ENCODE measurements at places on chromosomes 12 and 14.

DNA sequence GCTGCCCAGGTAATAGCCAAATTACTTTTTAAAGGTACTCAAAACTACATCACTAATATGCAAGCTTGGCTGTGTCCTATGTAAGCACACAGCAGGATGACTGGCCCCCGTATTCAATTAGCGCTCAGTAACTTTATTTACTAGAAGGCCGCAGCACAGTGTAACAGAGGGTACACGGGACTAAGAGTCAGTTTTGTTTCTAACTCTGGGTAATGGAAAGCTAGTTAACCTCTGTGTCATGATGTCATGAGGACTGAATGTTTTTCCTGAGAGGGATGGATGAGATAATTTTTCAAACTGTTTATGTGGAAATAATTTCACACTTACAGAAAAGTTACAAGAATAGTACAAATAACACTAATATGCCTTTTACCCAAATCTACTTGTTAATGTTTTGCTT, 27.1 kb downstream of the GALNT4 start:
- DNase-seq, result no peak

GRCh38 chr12:5268424-5269210, 163.3 kb upstream of the NTF3 start:
- no peak for DNase-seq

- DNase-seq, result no peak
Observed at GRCh38 chr12:75891072-75891471, 140.5 kb downstream of the PHLDA1 start.

DNA sequence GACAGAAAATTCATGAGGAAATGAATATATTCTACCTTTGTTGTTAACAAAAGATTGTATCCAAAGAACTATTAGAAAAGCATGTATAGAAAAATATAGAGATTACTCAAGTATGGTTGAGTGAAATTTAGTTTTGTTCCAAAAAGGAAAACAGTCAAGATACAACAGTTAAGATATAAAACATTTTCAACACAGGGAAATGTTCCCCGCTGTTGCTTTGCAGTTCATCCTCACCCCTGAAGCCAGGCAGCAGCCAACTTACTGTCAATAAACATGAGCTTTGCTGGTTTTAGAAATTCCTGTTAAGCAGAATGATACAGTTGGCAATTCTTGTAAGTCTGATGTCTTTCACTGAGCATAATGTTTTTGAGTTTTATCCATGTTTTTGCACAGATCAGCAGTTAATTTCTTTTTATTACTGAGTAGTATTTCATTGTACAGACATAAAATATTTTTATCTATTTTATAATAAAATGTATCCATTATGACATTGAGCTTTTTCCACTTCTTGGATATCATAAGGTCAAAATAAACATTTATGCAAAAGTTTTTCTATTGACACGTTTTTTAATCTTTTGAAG, 1.2 kb upstream of the CLEC2B start:
- no peak for DNase-seq

- DNase-seq, result no peak
Observed at GRCh38 chr14:21454843-21455544, 929 bp downstream of the CHD8 start.

DNA sequence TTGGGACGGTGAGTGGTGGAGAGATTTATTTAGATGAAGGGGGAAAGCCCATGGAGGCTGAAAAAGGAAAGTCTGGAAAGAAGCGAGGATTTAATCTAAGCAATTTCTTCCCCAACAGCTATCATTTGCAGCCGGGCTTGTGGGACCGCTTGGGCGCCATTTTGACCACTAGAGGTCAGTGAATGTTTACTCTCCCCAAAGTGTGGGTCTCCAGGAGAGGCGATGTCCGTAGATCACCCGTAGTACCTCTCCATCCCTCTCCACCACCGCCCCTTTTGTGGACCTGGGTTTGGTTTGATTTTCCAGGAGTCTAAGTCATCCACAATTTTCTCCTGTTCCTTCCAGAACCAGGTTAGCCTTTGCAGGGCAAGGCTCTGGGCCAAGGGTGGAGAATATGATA, 91.2 kb upstream of the PARP11 start:
- DNase-seq, result peak; percentile 4

DNA sequence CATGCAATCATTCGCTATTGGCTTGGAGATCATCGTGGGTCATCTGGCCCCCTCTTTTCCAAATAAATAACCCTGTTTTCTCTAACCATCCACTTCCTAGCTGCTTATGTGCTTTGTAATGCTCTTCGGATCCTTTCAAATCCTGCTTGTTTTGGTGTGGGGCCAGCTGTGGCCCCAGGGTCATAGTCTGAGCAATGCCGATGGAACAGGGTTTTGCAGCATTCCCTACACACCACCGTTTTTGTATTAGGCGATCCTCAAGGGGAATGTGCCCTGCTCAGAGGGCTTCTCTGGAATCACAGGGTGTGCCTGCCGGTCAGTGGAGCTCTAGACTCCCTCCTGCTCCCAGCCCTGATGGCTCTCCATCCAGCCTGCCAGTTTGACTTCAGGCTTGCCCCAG, 78.1 kb upstream of the NRXN3 start:
- no peak for DNase-seq

Data from fibroblast of skin of abdomen (primary cell).